ENCODE measurements at places on chromosomes 12 and 14.

- DNase-seq: peak; percentile 34
Measured at GRCh38 chr12:12032851-12033797, 37.6 kb upstream of the BCL2L14 start.

DNA sequence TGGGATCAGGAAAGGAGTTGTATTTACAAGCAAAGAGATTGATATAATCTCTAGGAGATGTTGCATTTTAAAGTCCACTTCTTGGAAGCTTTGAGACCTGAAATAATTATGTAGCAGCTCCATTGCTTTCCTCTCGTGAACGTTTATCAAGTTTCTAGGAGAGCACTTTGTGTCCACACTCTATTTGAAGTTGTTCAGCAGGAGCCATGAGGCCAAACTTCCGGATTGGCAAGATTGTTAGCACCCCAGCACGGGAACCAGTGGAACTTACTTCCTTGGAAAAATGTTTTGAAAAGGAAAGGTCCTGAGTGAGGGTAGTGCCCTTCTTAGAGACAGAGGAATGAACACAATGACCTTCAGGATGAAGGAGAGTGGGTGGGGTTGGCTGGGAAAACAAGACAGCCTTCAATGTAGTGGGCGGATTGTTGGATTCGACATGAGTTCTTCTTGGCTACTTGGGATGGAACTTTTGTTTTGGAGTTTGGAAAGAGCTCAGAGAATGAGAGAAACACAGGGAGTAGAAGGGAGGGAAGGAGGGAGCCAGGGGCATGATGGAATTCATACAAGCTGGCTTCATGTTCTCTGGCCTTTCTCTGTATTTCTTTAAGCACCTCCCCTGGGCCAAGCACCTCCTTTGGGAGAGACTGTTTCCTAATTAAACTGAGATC, 23.8 kb upstream of the CISTR start:
- no peak for DNase-seq

GRCh38 chr12:5328669-5329517, 103.0 kb upstream of the NTF3 start:
- no peak for DNase-seq

- peak; percentile 78 for DNase-seq
Measured at GRCh38 chr12:22687361-22688076, 62.5 kb downstream of the ETNK1 start.

DNA sequence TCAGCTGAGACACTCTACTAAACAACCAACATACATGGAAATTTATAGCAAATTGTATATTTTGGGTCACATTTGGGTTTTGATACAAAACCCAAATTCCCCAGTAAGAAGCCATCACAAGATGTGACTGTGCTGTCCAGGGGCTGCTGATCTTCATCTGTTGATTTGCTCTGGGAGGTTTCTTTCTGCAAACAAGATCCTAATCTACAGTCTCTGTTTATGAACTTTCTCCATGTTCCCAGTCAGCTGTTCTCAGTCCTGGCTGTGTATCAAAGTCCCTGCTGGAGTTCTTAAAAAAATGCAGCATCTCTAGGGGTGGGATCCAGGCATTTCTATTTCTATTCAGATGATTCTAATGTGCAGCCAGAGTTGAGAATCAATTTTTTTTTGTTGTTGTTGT, 85.1 kb downstream of the ATP23 start:
- DNase-seq: no peak

DNA sequence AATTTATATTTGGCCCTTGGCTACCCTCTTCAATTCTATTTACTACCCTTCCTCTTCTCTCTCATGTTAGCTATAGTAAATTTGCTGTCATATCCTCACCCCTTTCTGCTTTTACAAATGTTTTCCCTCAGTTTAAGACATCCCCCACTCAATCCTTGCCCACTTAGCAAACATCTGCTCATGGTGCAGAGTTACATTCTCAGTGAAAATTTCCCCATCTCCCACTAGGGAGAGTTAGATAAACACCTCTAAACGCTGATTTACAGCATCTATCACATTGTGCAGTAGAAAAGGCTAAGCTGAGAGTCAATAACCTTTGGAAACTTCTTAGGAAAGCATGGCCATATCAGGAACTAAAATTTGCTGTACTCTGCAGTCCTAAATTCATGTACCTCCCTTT, 69.0 kb downstream of the DENND5B start:
- no peak for DNase-seq

All from KG1 (cell line).